ENCODE measurements at places on chromosomes 13 and 19. TPM values are rescaled to one million over a fixed set of nuclear protein-coding genes. Genes with fewer than 3 reads are reported as not detected.

GRCh38 chr19:45483033-45483432 lies 13.8 kb downstream of the RTN2 start:
- DNase-seq: no peak

The TOMM40 gene
- 78.6 TPM for total RNA-seq

DNA sequence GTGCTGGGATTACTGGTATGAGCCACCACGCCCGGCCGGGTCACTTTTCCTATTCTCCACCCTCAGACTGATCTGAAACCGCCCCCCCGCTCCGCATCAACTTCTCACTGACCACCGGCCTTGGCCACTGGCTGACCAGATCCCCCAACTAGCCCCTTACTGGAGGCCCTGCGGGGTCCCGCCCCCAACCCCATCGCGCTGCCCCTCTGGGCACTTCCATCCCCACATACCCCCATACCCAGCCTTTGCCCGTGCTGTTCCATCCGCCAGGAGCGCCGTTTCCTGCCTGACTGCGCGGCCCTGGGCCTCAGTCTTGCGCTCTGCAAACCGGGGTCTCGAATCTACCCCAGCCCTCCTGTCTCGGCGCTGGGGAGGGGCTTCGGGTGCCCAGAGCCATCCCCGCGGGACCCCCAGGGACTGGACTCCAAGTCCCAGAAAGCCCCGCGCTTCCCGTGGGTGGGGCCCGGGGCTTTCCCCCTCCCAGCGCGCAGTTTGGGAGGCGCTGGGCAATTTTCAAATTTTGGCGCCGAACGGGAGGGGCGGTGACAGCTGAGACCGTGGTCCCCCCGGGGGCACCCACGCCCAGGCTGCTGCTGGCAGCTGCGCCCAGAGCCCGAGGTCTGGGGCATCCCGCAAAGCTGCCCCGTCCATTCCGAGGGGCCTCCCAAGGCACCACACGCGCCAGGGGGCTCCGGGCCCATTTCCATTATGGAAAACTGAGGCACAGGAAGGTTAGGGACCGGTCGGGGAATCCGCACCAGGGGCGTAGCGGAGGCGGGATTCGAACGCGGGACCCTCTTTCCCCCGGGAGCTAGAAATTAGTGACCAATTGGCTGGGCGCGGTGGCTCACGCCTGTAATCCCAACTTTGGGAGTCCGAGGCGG lies 5.2 kb upstream of the LMNB2 start:
- DNase-seq: no peak

- DNase-seq: no peak
Measured at GRCh38 chr19:32343550-32344262, 1.7 kb upstream of the ZNF507 start.

GRCh38 chr13:24624801-24625231 lies 55.4 kb upstream of the ATP12A start:
- DNase-seq: no peak

DNA sequence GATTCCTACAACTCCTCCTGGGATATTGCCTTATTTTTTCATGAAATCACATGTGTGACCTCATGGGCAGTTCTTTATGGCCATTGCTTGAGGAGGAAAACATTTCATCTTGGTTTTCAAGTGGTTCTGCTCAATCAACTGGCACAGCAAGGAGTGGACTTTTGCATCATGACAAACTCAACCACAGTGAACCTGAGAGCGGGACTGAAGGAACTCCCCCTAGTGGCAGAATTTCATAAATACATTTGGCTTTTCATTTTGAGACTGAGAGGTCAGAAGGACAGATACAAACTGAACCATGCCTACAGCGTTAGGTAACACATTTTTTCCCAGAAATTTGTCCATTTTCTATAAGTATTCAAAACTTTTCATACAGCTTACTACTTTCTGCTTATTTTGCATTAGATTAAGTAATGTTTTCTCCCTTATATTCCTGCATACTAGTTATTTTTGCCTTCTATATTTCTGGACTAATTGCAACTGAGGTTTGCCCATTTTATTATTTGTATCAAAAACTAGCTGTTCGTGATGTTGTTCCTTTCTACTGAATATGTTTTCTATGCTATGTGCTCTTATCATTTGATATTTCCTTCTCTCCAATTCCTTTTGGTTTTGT lies 13.4 kb upstream of the SIGLEC12 start:
- no peak for DNase-seq

The TMEM147 gene
- 74.1 TPM for total RNA-seq

- DNase-seq: no peak
Measured at GRCh38 chr13:110097013-110097412, 209.9 kb downstream of the COL4A1 start.

The ZNF699 gene
- total RNA-seq: 6.0 TPM

DNA sequence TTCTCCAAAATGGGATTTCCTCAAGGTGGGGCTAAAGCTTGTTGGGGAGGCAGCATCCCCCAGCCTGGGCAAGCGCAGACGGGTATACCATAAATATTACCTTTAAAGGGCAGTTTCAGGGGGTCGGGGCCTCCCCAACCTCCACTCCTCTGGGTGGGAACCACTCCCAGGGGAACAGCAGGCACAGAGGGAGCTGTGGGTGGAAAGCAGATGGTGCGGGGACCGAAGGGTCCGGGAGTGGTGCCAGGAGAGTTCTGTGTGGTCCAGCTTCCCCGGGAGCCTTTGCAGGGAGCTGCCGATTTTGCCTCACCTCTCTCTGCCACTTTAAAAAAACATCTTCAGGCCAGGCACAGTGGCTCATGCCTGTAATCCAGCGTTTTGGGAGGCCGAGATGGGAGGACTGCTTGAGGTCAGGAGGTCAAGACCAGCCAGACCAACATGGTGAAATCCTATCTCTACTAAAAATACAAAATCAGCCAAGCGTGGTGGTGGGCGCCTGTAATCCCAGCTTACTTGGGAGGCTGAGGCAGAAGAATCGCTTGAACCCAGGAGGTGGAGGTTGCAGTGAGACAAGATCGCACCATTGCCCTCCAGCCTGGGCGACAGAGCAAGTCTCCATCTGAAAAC lies 5.5 kb downstream of the MAST3 start:
- no peak for DNase-seq

The NLRP4 gene
- total RNA-seq: not detected

All from pulmonary artery endothelial cell (primary cell).